ENCODE measurements at places on chromosomes 1 and 21. TPM values are rescaled to one million over a fixed set of nuclear protein-coding genes. Genes with fewer than 3 reads are reported as not detected.

BROX gene
- 21.0 TPM for total RNA-seq

DNA sequence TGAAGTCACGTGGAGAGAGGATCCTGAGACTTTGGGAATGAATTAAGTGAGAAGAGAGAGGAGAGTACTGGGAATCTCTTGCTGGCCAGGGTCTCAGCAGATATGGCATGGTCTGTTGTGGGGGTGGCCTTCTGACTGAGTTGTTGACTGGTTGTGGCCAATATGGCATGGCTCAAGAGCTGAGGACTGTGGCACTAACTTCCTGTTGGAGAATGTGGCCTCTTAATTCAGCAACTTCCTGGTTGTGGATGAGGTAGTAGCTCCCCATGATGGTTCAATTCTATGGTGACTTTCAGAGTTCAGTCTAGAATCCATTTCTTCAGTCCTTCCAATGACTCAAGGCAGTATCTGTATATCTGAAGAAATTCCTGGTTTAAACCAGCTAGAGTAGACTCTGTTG, 44.7 kb upstream of the PAXBP1 start:
- DNase-seq: no peak

DNA sequence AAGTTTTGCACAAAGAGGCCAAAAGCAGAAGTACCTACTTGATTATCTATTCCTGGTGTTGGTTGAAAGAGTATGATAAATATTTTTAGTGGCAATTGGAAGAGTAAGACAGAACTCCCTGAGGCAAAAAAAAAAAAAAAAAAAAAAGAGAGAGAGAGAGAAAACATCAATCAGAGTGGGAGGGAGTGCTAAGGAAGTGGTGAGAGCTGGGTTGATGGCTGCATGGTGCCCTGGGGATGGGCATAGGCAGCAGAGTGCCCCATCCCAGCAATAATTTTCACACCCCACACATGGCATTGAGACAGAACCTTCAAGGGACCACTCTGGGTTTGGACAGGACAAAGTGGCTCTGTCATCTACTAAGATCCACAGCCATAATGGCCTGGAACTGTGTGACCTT, 59.4 kb upstream of the FAM20B start:
- no peak for DNase-seq

- DNase-seq: no peak
Measured at GRCh38 chr1:154619181-154619948, 11.4 kb upstream of the ADAR start.

All from HT-29 (cell line).